ENCODE measurements at places on chromosomes 16 and 17.
A peak's percentile ranks its signal among the peaks of the same experiment; 100 is the strongest.

DNA sequence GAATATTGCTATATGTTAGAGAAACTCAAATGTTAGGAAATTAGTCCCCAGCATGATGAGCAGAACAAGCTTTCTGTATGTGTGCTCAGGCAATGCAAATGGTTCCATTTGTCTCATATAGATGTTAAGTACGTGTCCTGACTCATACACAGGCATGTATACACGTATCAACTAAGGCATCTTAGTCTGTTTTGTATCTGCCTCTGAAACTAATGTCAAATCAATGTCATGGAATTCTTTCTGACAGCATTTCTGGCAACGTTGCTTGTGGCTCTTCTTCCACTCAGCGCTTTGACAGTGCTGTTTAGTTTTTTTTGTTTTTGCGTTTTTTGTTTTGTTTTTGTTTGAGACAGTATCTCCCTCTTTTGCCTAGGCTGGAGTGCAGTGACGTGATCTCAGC is 111.9 kb downstream of the CNTNAP4 start:
- DNase-seq = no peak

DNA sequence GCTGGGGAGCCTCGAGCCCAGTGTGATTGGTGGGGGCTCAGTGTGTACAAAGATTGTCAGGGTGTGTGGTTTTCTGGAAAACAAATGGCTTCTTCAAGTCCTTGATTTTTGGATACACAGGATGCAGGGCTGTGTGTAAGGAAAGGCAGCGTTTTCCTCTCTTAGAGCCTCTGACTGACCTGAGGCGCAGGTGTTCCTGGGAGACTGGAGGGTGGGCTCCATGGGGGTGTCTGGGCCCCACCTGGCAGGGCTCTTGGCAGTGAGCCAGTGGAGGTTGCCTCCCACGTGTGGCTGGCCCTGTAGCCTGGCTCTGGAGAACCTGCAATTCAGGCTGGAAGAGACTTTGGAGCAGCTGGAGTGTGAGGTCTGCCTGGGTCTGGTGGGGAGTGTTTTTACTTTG is 5.0 kb downstream of the FOXK2 start:
- peak; percentile 50 for DNase-seq

DNA sequence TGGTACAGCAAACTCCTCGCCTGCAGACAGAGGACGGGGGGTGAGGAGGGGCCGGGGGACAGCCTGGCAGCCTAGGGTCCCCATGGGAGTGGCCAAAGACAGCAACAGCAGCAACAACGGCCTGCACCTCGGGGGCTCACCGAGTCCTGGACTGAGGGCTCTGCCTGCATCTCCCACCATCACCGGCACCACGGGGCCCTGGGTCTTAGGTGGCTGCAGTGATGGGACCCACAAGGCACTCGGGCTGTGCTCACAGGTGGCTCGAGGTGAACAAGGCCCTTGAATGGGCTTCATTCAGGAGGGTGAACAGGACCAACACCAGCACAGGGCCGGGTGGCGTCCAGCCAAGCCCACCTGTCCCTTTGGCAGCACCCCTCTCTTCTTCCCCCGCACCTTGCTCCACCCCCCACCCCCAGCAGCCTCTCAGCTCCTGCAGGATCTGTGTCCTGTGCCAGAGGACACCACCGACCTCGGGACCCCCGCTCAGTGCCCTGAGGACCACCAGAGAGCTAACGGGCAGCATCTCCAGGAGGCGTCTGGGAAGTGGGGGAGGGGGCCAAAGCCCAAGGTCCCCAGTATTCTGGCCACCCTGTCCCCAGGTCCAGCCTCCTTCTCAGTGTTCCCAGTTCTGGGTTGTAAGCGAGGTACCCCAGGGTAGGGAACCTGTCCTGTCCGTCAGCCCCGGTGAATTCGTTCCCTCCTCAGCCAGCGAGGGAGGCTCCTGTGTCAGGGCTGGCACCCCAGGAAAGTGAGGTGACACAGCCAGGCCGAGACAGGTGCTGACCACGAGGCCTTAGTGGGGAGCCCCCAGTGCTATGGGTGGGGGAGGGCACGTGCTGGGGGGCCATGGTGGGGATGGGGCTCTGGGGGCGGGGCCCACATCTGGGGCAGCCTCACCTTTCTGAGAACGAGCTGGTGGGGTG is 94.3 kb downstream of the TBC1D16 start:
- peak; percentile 0 for DNase-seq

GRCh38 chr17:20092973-20093626 is 83.9 kb downstream of the SPECC1 start:
- no peak for DNase-seq

DNA sequence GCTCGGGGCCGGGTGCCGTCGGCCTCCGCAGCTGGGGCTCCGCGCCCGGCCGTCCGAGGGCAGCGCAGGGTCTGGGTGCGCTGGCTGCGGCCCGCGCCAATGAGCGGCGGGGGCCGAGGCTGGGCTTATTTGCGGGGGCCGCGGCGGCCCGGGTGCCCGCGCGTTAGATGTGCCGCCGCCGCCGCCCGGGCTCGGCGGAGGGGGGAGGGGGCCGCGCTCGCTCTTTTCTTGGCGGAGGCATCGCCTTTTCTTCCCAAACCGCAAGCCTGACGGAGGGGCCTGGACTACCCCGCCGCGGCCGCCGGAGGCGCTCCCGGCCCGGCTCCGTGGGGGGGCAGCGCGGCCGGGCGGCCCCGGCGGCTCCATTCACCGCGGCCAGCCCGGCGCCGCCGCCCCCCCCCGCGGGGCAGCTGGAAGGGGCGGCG is at the start of gene NOTUM:
NOTUM (minus strand) TSS at position 101 of the 425 bp plus-strand sequence. CDS start 278 bp downstream, outside the sequence.
- peak; percentile 19 for DNase-seq

DNA sequence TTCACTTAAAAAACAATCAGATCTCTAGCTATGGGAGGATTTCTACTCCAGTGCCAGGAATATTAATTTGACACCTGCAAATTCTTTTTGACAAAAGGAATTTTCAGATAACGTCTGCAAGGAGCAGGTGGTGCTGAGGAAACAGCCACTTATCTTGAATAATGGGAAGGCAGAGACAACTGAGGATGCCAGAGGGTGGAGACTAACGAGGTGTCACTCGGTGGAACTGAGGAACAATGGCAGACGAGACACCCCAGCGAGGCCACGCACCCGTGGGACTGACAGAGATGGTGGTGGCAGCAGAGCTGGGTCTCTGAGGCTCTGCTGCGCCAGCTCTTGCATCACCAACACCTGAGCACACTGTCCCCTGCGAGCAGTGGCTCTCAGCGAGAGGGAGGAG is 42.2 kb downstream of the VAC14 start:
- no peak for DNase-seq

- DNase-seq = no peak
These were observed 18.6 kb upstream of the TNFSF12 start for GRCh38 chr17:7530023-7530900.

DNA sequence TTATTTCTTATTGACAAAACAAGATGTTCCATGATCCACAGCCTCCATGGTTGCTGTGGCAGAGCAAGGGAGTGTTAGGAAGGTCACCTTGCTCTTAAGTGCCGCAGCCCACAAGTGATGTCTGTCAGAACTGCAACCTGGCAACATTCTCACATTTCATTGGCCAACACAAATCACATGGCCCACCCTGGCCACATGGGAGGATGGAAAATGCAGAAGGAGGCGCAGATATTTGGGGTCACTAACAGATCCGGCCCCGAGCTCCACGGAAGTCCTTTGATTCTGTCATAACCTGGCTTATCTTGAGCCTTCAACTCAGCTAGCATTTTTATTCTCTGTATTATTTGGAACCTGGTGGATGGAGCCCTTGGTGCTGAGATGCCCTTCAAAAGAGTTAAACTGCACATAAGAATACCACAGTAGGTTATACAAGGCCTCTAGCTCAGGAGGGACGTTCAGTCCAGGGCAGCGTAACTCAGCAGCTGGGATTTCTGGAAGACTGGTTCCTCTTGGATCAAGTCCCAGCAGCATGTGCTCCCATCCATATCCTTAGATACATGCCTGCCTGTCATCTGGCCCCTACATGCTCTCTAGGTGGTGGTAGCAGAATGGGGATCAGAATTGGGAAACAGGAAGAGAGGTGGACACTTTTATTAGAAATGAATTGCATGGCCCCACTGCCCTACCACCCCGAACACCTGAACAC is 508.1 kb downstream of the HAPSTR1 start:
- DNase-seq = peak; percentile 53

DNA sequence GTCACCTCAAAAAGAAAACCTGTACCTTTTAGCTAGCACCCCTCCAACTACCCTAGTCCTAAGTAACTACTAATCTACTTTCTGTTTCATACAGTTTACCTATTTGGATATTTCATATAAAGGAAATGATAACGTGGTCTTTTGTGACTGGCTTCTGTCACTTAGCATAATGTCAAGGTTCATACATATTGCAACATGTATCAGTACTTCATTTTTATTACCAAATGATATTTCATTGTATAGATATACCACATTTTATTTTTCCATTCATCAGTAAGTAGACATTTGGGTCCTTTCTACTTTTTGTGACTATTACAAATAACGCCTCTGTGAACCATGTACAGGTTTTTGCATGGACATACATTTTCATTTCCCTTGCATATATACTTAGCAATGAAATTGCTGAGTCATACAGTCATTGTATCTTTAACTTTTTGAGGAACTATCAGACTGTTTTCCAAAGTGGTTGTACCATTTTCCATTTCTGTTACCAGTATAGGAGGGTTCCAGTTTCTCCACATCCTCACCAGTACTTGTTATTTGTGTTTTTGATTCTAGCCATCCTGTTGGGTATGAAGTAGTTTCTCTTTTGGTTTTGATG is 23.7 kb downstream of the MOSMO start:
- no peak for DNase-seq

DNA sequence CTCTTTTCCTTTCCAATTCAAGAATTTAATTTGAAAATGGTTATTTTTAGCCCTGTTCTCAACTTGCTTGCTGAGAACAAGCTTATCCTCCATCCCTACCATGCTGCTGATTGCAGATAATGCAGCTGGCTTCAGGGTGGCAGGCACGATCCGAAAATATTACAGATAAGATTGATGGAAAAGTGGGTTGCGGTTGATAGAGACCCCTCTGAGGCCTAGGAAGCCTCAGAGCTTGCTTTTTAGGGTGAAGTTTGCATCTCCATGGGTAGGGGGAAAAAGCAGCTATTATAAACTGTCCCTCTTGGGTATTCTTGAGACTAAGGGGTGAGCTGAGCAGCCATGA is 116.5 kb upstream of the GOT2 start:
- DNase-seq = no peak

DNA sequence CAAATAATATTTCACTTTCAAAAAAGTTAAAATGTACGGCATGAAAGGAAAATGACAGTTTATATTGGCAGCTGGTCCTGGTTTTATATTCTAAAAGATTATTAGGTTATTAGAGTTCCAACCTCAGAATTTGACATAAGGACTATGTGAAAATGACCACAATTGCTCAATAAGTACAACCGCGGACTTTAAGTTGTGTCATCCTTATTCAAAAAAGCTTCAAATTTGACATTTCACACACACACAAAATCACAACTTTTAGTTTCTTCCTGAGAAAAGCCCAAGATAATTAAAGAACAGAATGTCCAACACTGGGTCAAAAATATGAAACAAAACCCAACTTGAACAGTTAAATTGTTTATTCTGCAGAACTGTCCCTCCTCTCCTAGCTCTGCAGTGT is 133.2 kb upstream of the AXIN2 start:
- DNase-seq = no peak

GRCh38 chr16:80259290-80259805 is 281.4 kb upstream of the DYNLRB2 start:
- no peak for DNase-seq

DNA sequence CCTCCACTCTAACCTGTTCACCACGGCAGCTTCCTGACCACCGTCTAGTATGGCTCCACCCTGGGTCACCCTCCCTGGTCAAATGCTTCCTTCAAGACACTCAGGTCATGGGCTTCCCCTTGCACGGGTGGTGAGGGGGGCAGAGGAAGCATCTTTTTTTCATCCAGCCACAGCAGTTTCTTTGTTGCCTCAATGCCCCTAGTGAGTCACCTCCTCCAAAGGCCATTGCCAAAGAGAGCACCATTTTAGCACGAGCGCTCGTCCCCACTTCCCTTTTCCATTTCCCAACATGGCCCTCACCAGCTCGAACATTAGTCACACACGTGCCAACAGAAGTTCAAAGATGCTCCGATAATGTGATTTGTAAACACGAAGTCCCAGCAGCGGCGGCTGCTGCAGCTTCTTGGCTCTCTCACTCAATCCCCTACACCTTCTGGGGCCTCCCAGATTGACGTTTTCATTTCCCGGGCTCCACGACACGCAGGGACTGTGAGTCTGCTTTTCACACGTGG is 134.6 kb downstream of the GAS7 start:
- peak; percentile 7 for DNase-seq

GRCh38 chr16:9903-10665 is 43.3 kb downstream of the POLR3K start:
- DNase-seq = peak; percentile 25

- DNase-seq = no peak
These were observed 52.8 kb downstream of the PLXDC1 start for GRCh38 chr17:39098588-39098987.

Data from thyroid gland (tissue), 4 donors.